Thymus (tissue), 14 donors: ENCODE measurements at places on chromosomes 1 and 21. TPM values are rescaled to one million over a fixed set of nuclear protein-coding genes. Genes with fewer than 3 reads are reported as not detected.
A peak's percentile ranks its signal among the peaks of the same experiment; 100 is the strongest.

DNA sequence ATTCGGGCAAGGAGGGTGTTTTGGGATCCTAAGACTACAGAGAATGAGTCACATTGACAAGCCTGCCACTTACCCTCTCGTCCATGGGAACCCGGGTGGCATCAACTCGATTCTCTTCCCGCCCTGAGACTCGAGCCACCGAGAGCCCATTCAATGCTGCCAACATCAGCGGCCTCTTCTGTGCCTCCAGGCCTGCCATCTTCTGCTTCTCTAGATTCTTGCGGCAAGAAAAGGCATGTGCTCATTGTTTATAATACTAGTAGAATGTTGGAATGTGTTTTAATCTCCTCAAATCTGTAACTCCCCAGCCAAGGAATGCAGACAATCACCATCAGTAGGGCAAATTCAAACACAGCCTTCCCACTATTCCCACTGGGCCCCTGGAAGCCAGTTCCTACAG is 96.9 kb downstream of the SMYD2 start:
- no peak overlapping the region for H3K4me3 ChIP-seq
- DNase-seq = no peak
- H3K36me3 ChIP-seq = no peaks in the 10 kb centered on the region
- no peak overlapping the region for H3K27ac ChIP-seq

- H3K27ac ChIP-seq = no peak overlapping the region
- H3K27me3 ChIP-seq = no peaks in the 10 kb centered on the region
- no peak overlapping the region for H3K4me3 ChIP-seq
- DNase-seq = no peak
Observed at GRCh38 chr1:44288883-44289282, 66.2 kb downstream of the ERI3 start.

- no peaks in the 10 kb centered on the region for H3K36me3 ChIP-seq
- H3K4me1 ChIP-seq = no peaks in the 10 kb centered on the region
- no peaks in the 10 kb centered on the region for H3K27me3 ChIP-seq
- no peak for DNase-seq
Observed at GRCh38 chr1:177744906-177745305, 225.0 kb downstream of the SEC16B start.

DNA sequence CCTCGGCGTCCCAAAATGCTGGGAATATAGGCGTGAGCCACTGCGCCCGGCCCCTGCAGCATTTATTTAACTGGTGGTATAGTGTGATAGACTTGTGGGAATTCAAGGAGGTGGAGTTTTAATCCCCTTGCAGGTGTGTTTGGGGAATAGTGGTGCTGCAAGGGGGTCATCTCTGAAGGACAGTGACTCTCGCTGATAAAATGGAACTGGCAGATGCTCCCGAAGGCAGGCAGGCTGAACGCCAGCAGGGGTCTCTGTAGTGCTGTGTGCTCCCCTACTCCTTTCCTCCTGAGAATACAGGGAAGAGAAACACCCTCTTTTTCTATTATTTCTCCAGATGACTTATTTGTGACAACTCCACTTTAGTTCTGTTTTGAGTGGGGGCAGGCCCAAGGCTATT is 4.0 kb downstream of the OSCP1 start:
- no peak overlapping the region for H3K4me3 ChIP-seq
- H3K27me3 ChIP-seq = no peaks in the 10 kb centered on the region
- H3K36me3 ChIP-seq = no peaks in the 10 kb centered on the region
- peak; percentile 45 for DNase-seq

PIK3C2B gene
- total RNA-seq = 8.4 TPM

DNA sequence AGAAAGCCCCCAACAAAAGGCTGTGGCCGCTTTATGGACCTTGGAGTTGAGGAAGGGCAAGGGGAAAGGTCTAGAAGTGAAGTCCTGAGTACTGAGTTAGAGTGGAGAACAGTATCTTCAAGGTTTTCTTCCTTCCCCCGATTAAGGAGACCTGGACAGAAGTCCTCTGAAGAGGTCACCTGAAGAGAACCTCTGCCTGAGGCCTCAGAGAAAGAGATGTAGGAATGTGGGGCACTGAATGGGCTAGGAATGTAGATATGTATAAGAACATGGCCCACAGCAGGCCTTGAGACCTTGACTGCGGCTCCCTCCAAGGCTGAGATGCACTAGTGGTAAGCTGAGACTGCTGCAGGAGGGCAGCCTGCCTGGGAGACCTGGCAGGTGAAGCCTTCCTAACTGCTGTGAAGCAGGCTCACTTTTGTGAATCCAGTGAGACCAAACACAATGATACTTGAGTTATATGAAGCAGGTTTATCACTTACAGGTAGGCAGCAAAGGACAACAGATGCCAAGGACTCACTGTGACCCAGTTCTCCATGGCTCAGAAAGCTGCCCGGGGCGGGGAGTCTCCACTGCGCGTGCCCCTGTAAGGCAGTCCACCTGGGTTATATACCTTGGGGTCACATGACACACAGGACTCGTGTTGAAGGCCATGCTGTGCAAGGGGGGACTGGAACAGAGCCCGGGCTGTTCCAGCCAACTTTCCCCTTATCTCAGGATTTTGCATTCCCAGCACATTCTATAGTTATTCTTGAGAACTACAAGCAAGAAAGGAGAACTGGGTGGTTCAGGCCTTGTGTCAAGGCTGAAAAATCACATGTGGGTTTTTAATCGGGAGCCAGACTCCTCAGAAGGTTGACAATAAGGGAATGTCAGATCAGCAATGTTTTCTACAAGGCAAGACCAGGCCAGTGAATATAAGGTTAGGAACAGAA is 78.8 kb upstream of the PPM1J start:
- no peaks in the 10 kb centered on the region for H3K36me3 ChIP-seq
- DNase-seq = no peak
- H3K4me3 ChIP-seq = no peak overlapping the region
- H3K27me3 ChIP-seq = no peaks in the 10 kb centered on the region

- DNase-seq = no peak
- H3K4me1 ChIP-seq = no peaks in the 10 kb centered on the region
- H3K27me3 ChIP-seq = no peaks in the 10 kb centered on the region
- no peaks in the 10 kb centered on the region for H3K36me3 ChIP-seq
- H3K4me3 ChIP-seq = no peak overlapping the region
Observed at GRCh38 chr1:216055004-216055403, 368.2 kb downstream of the USH2A start.
